ENCODE measurements at places on chromosomes 2 and 18. TPM values are rescaled to one million over a fixed set of nuclear protein-coding genes. Genes with fewer than 3 reads are reported as not detected.

DNA sequence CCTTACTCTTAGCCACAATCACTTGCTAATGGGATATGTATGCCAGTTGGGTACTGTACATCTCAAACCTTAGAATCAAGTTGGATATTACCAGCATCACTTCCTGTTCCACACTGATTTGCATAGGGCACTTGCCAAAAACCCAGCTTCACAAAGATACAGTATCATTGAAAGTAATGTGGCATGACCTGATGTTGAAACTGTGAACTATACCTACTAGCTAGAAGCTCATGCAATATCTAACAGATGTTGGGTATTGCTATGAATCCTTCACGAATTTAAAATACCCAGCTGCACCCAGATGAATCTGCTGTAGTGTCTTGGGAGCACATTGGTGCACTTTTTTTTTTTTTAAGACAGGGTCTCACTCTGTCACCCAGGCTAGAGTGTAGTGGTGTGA, 6.5 kb upstream of the STAMBP start:
- H3K4me3 ChIP-seq, result no peak overlapping the region
- no peak overlapping the region for H3K27ac ChIP-seq
- no peak for DNase-seq
- no peaks in the 10 kb centered on the region for H3K36me3 ChIP-seq

DNA sequence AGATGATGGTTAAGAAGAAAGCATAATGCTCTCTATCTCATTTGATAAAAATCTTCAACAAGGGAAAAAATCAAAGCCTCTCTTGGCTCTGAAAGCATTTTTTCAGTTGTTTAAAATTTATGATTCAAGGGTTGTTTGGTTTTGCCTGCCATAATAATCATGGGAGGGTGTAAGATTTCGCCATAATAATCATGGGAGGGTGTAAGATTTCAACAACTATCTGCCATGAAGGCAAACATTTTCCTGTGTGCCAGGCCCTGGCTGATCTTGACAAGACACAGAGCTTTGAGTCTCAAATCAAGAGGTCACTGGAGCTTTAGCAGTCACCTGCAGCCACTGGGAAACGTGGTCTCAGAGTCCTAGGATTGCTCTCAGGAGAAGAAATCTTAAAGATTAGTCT, 175.1 kb upstream of the PIEZO2 start:
- peaks cover 30% of the 10 kb centered on the region for H3K4me1 ChIP-seq
- no peak overlapping the region for H3K4me3 ChIP-seq
- no peaks in the 10 kb centered on the region for H3K27me3 ChIP-seq
- DNase-seq, result no peak

- DNase-seq, result no peak
- peaks cover 18% of the 10 kb centered on the region for H3K4me1 ChIP-seq
- no peak overlapping the region for H3K27ac ChIP-seq
Observed at GRCh38 chr2:31286961-31287550, 53.1 kb downstream of the EHD3 start.

- H3K27me3 ChIP-seq, result peaks cover 22% of the 10 kb centered on the region
- H3K4me1 ChIP-seq, result peaks cover 10% of the 10 kb centered on the region
- H3K4me3 ChIP-seq, result no peak overlapping the region
- H3K36me3 ChIP-seq, result no peaks in the 10 kb centered on the region
Observed at GRCh38 chr2:201906777-201907562, 100.6 kb downstream of the CDK15 start.

DNA sequence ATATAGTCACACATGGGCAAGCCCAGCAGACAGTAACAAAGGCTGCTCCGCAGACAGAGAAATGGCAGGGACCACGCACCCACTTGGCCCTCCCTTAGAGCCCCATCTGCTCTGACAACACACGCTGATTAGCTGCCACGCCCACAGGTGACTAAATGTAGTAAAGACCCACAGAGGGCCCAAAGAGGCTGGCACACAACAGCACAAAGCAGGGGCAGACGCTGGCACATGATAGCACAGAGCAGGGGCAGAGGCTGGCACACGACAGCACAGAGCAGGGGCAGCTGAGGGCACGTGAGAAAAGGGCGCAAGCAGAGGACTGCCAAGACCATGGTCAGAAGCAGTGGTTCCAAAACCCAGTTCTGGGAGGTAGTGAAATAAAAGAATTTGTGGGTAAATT, 10.6 kb downstream of the AFG3L2 start:
- peaks cover 9% of the 10 kb centered on the region for H3K4me1 ChIP-seq
- no peak for DNase-seq
- no peaks in the 10 kb centered on the region for H3K27me3 ChIP-seq
- H3K4me3 ChIP-seq, result no peak overlapping the region
- H3K27ac ChIP-seq, result no peak overlapping the region

GRCh38 chr2:138744713-138745112, 35.5 kb downstream of the NXPH2 start:
- no peak overlapping the region for H3K27ac ChIP-seq
- no peak for DNase-seq
- no peaks in the 10 kb centered on the region for H3K4me1 ChIP-seq
- H3K36me3 ChIP-seq, result no peaks in the 10 kb centered on the region

DNA sequence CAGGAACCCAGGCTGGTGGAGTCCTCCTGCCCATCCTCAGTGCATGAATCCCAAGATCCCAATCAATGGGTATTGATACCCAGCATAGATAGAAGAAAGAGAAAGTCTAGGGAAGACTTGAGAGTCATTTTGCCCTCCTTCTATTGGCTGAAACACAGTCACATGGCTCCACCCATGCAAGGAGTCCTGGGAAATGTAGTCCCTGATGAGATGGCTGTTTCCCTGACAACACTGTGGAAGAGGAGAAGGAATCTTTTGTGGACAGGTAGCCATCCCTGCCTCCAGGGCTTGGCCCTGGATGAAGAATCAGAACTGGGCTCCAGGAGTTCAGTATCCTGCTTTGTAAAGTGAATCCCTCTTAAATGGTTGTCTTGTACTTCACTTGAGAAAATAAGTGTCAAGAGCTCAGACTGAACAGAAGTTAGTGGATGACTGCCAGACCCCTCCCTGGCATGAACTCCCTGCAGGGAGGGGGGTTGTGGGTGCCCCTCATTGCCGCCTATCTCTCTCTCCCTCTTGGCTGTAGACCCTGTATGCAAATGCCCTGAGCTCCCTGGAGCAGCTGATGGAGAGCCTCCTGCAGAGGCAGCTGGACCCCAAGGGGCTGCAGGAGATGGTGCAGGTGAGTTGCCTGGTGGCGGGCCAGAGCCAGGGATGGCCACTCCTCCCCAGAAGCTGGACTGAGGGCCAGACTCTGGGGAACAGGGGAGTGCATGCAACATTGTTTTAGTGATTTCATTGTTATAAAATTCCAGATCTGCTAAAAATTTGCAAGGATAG, 36.1 kb downstream of the MROH2A start:
- H3K27ac ChIP-seq, result no peak overlapping the region
- peak; percentile 20 for DNase-seq
- H3K27me3 ChIP-seq, result peaks cover 24% of the 10 kb centered on the region
- H3K4me1 ChIP-seq, result no peaks in the 10 kb centered on the region
- peaks cover 5% of the 10 kb centered on the region for H3K36me3 ChIP-seq
- H3K4me3 ChIP-seq, result no peak overlapping the region

GRCh38 chr2:9641641-9642040, 10.8 kb upstream of the YWHAQ start:
- H3K27me3 ChIP-seq, result no peaks in the 10 kb centered on the region
- DNase-seq, result no peak
- peaks cover 10% of the 10 kb centered on the region for H3K36me3 ChIP-seq
- H3K4me3 ChIP-seq, result no peak overlapping the region

DNA sequence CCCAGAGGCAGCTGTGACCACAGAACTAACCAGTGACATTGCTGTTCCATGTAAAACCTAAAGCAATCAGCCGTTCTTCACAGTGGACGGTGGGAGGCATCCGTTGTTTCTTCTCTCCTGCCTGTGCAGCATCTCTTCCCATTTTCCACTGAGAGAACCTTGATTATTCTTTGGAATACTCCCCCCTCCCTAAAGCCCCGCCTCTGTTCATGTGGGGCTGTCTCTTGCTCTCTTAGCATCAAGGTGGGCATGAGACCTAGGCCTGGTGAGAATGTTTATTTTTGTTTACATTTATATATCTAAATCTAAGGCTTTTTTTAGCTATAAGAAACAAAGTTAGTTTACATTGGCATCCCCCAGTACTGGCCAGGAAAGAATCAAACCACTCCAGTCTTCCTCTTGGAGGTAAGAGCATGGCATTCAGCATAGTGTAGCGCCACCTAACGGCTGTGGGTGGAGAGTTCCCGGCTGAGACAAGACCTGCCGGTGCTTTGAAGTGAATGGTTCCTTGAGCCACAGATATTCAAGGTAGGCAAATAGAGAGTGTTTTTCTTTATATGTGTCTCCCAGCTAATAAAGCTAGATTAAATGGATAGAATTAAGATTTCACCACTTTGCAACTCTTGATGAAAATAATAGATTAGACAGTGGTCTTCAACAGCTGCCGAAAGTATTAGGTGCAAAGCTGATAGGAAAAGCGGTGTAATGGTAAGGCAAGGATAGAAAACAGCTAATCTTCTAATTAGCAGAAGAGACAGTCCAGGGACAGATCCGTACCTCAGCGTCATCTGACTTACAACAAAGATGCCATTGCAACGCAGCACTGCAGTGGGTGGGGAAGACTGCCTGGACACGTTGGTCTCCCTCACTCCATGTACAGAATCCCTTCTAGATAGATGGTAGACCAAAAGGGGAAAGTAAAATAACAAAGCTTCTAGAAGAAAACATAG, 219.6 kb upstream of the RAB12 start:
- no peaks in the 10 kb centered on the region for H3K27me3 ChIP-seq
- H3K4me3 ChIP-seq, result no peak overlapping the region
- H3K27ac ChIP-seq, result no peak overlapping the region
- H3K4me1 ChIP-seq, result no peaks in the 10 kb centered on the region
- no peaks in the 10 kb centered on the region for H3K36me3 ChIP-seq
- DNase-seq, result peak; percentile 80

GRCh38 chr2:55051026-55051866, 995 bp upstream of the RTN4 start:
- H3K36me3 ChIP-seq, result peaks cover 55% of the 10 kb centered on the region
- H3K27me3 ChIP-seq, result no peaks in the 10 kb centered on the region
- peaks cover 22% of the 10 kb centered on the region for H3K4me1 ChIP-seq
- peak; percentile 70 for DNase-seq
- H3K4me3 ChIP-seq, result peak overlapping the region; percentile 85

DNA sequence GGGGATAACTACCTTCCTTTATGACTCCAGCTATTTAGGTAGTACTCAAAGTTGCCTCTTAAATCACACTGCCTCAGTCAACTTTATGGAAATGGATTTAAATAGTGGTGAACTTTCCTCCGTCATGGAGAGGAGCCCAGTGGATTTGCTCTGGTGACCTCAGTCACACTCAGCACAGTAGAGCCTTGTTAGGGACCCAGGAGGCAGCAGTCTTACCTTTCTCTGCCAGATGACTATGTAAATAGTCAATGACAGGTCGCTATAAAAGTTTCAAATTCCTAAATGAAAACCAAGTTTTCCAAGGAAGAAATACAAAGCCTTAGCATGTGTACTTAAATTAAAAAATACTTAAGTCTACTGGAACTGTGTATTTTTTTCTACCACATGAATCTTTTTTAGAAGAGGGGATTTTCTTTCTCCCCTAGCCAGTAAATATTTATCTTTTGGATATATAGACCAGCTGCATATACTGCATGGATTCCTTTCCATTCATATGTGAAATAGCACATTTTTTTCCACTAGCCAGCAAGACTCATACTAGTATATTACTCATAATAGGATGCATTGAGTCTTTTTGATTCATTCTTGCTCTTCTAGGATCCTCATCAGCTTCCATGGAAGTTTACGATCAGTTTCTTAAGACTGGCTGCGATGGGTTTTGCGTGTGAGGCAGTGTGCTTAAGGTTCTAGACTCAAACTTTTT, 147.1 kb downstream of the FMNL2 start:
- H3K4me1 ChIP-seq, result peaks cover 37% of the 10 kb centered on the region
- H3K36me3 ChIP-seq, result no peaks in the 10 kb centered on the region
- H3K4me3 ChIP-seq, result peak overlapping the region; percentile 39
- H3K27ac ChIP-seq, result peak overlapping the region; percentile 44
- H3K27me3 ChIP-seq, result no peaks in the 10 kb centered on the region
- DNase-seq, result no peak

DNA sequence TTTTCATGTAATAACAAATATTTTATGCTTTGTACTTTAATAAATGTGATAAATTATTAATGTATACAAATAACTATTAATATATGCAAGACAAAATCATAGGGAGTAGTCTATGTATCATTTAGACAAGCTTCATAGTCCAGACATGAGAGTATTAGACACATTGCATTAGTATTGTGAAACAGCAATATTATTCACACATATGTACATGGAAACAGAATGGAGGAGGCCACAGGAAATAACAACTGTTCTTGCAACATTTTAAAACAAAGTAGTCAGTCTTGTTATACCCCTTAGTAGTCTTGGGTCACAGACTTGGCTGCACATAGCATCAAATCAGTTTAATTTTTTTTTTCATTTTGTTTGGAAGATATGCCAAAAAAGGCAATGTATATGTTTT, 15.8 kb downstream of the DSC1 start:
- H3K4me3 ChIP-seq, result no peak overlapping the region
- H3K36me3 ChIP-seq, result no peaks in the 10 kb centered on the region
- no peaks in the 10 kb centered on the region for H3K27me3 ChIP-seq
- DNase-seq, result no peak
- no peak overlapping the region for H3K27ac ChIP-seq

- no peaks in the 10 kb centered on the region for H3K36me3 ChIP-seq
- H3K27ac ChIP-seq, result no peak overlapping the region
- H3K4me1 ChIP-seq, result no peaks in the 10 kb centered on the region
- no peak for DNase-seq
Observed at GRCh38 chr18:69217196-69218000, 183.3 kb upstream of the DOK6 start.

GRCh38 chr2:196729418-196729817, 70.1 kb downstream of the GTF3C3 start:
- no peaks in the 10 kb centered on the region for H3K27me3 ChIP-seq
- H3K4me1 ChIP-seq, result no peaks in the 10 kb centered on the region
- DNase-seq, result no peak
- no peak overlapping the region for H3K4me3 ChIP-seq
- no peaks in the 10 kb centered on the region for H3K36me3 ChIP-seq
- H3K27ac ChIP-seq, result no peak overlapping the region

GRCh38 chr2:3460831-3461800, 58.2 kb downstream of the ADI1 start:
- no peak for DNase-seq
- H3K27ac ChIP-seq, result no peak overlapping the region
- H3K27me3 ChIP-seq, result no peaks in the 10 kb centered on the region
- H3K36me3 ChIP-seq, result peaks cover 22% of the 10 kb centered on the region

Gene FAP
- 2.1 TPM for total RNA-seq

Gene TPO
- total RNA-seq, result not detected

Gene ANKZF1
- 56.6 TPM for total RNA-seq

Gene BCL11A
- 8.1 TPM for total RNA-seq

Gene FMNL2
- 46.5 TPM for total RNA-seq

Gene EFHD1
- total RNA-seq, result 0.47 TPM

Gene UNC80
- total RNA-seq, result not detected

Data from Calu3 (cell line).